ENCODE measurements at places on chromosomes 1 and 21. TPM values are rescaled to one million over a fixed set of nuclear protein-coding genes. Genes with fewer than 3 reads are reported as not detected.

DNA sequence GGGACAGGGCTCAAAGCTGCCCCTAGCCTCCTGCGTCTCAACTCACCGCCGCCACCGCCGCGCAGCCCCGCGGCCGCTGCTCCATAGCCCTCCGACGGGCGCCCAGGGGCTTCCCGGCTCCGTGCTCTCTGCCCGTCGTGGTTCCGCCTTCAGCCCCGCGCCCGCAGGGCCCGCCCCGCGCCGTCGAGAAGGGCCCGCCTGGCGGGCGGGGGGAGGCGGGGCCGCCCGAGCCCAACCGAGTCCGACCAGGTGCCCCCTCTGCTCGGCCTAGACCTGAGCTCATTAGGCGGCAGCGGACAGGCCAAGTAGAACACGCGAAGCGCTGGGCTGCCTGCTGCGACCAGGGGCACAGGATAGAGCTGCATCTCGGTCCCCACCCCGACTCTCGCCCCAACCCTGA lies at the start of gene TNFRSF25:
TSS of gene TNFRSF25 (minus strand) at position 151 of the 400 bp plus-strand sequence. CDS start at position 85, 66 bp downstream.
- DNase-seq = peak; percentile 64

DNA sequence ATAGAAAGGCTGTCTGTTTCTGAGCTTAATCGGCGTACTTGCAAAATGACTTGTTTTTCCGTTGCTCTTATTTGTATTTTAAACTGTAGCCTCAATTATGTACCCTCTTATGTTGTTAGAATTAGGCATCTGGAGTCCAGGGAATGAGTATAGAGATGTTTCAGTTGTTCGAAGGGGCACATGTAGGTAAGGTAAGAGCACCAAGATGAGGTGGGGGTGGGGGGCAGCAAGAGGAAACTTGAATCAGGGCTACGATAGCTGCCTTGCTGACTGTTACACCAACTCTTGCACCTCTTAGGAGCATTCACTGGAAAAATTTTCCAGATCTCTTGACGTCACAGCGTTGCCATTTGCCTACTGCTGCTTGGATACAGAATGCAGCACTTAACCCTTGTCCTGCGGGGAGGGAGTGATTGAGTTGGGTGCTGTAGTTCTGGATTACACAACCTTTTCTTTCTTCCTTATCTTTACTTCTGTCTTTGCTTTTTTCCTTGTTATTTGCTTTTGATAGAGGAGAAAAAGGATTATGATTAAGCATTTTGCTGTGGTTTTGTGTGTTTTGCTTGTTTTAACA lies 3.2 kb downstream of the ATP1B1 start:
- DNase-seq = no peak

DNA sequence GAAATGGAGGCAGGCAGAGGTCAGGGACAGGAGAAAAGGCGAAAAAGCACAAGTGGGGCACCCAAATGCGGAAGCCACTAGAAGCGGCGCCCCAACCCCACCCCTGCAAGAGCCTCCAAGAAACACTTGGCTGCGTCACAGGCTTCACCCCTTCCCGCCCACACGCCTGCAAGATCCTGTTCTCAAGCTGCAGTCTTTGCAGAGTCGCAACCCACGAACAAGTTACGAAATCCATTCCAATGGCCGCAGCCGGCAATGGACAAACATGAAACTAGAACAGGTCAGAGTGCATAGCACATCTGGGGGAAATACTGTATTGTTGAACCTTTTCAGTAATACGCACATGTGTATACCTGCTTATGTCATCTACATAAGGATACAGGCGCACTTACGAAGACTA lies 103.6 kb downstream of the PSMG1 start:
- no peak for DNase-seq

The MCOLN2 gene
- total RNA-seq = 6.4 TPM

DNA sequence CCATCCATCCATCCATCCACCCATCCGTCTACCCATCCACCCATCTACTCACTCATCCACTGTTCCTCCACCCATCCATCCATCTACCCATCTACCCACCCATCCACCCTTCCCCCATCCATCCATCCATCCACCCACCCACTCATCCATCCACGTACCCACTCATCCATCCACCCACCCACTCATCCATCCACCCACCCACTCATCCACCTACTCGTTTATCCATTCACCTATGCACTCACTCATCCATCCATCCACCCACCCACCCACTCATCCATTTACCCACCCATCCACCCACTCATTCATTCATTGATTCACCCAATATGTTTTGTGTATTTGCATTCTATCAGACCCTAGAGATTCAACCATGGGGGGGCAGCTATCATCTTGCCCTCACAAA lies 27.2 kb downstream of the TNFRSF8 start:
- no peak for DNase-seq

DNA sequence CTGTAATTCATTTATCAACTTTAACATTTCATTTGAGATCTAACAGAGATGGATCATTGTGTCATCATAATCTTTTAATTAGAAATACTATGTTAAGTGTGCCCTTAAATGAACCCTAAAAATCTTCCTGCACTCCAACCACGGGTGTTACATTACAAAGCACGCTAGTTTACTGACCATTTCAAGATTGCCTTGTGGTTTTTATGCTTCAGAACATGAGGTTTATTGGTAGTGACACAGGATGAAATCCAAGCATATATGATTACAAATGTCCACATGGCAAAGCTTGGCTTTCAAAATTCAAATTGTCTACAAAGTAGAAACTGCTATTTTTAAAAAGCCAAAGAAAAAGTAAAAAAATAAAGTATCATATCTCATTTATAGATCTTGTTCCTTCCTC lies 190.4 kb upstream of the USP25 start:
- DNase-seq = no peak

DNA sequence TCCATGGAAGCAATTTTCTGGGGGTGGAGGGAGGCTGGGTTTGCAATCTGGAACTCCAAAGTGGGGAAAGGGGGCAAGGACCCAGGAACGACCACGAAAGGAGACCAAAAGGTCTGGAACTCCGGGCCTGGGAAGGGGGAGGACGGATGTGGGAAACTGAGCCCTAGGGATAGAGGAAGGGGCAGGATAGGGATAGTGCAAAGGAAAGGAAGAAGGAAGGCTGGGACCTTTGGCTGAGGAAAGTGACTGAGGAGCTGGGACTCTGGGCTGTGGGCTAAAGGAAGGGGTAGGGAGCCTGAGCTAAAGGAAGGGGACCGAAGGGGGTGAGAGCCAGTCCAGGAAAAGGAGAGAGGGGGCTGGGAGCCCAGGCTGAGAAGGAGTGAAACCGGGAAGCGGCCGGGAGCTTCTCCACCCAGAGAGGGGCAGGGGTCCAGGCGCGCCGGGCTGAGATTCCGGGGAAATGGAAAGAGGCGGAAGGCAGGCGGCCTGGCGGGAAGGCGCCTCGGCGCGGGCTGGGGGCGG lies 395 bp downstream of the SLC9A1 start:
- DNase-seq = no peak

- DNase-seq = no peak
These were observed 24.7 kb downstream of the SLC6A17 start for GRCh38 chr1:110174961-110175360.

DNA sequence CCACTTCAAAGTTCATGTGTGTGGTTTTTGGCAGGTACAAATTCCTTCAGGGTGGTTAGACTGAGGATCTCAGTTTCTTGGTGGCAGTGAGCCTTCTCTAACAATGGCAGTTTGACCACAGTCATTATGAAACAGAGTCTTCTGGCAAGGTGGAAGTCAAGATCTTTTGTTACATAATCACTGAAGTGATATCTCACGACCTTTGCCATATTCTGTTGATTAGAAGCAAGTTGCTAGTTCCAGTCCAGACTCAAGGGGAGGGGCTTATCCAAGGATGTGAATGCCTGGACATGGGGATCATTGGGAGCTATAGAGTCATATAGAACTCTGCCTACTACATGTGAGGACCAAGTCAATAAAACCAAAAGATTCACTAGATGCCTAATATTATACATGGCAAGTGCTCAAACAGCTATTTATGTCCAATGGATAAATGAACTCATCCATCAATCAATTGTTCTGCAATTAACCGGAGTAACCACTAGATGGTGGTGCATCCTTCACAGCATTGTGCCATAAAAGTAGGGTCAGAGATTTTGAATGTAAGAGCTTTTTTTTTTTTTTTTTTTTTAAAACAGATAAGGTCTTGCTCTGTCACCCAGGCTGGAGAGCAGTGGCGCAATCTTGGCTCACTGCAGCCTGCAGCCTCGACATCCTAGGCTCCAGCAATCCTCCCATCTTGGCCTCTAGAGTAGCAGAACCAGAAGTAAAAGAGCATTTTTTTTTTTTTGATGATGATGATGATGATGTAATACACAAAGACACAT lies 131.9 kb downstream of the CRB1 start:
- DNase-seq = no peak

- no peak for DNase-seq
These were observed 29.1 kb upstream of the IFNGR2 start for GRCh38 chr21:33374080-33374449.

DNA sequence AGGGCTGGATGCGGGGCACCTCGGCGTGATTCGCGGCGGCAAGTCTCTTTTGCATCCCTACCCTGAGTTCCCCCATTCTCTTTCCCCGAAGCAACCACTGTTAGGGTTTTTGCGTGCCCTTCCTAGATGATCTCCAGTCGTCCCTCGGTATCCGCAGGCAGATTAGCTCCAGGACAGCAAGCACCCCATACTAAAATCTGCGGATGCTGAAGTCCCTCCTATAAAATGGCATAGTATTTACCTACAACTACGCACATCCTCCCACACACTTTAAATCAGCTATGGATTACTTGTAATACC lies 22.8 kb upstream of the CFAP126 start:
- DNase-seq = no peak

- DNase-seq = no peak
These were observed 103.2 kb upstream of the CAMK1G start for GRCh38 chr1:209480345-209480744.

The NBPF10 gene
- 4.4 TPM for total RNA-seq

GRCh38 chr1:70436622-70437251 lies 25.7 kb downstream of the CTH start:
- DNase-seq = no peak

The EFCAB14 gene
- total RNA-seq = 83.3 TPM

The RWDD3 gene
- total RNA-seq = 15.7 TPM

- no peak for DNase-seq
These were observed 9.5 kb upstream of the SLFNL1 start for GRCh38 chr1:41030872-41031616.

The IQGAP3 gene
- 0.10 TPM for total RNA-seq

DNA sequence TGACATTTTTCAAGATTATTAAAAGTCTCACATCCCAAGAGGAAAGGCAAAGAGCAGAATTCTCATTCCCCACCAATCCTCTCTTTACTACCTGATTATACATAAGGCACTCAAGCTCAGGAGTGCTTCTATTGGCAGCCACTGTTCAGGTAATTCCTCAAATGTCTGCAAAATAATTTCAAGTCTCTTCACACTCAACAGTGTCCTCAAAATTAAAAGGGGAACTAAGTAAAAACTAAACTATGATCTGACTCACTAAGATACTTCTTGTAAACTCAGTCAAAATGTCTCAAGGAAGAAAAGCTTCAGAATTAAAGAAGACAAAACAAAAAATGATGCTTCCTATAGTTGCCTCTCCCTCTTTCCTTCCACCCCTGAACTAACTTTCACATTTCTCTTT lies 135.6 kb downstream of the GPATCH2 start:
- no peak for DNase-seq

- DNase-seq = no peak
These were observed 59.3 kb downstream of the NUP210L start for GRCh38 chr1:154095456-154096060.

DNA sequence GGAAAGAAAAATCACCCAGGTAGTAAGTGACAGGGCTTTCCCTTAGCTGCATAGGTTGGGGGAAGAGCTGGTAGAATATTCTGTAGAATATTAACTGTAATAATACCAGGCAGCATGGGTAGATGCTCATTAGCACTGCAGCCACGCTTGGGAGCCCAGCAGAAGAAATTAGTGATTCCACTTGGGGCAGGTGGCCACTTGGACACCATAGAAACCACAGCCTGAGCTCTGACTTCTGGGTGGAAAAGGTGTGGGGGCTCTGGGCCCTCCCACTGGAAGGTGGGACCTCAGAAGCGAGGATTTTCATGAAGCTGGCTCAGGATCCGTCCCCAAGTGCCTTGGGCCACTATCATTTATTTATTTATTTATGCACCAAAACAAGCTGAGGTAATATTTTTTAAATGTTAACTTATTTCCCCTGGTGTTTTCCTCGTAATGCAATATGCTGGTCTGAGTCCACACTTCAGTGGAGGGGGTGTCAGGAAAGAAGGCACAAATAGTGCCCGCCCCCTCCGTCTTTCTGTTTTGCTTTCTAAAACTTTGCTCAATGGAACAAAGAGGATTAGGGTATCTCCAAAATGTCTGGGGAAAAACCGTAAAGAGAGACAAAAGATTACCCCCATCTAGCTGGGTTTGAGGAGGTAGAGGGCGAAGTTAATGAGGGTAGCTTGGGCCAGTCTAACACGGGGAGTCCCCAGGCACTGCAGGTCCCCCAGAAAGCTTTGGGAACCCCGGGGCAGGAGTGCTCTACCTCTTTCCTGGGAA lies 75.2 kb upstream of the GADD45A start:
- DNase-seq = no peak

The MFAP2 gene
- not detected for total RNA-seq

The TMEM269 gene
- 1.1 TPM for total RNA-seq

- DNase-seq = no peak
These were observed 82.3 kb upstream of the SYT6 start for GRCh38 chr1:114235960-114236359.

DNA sequence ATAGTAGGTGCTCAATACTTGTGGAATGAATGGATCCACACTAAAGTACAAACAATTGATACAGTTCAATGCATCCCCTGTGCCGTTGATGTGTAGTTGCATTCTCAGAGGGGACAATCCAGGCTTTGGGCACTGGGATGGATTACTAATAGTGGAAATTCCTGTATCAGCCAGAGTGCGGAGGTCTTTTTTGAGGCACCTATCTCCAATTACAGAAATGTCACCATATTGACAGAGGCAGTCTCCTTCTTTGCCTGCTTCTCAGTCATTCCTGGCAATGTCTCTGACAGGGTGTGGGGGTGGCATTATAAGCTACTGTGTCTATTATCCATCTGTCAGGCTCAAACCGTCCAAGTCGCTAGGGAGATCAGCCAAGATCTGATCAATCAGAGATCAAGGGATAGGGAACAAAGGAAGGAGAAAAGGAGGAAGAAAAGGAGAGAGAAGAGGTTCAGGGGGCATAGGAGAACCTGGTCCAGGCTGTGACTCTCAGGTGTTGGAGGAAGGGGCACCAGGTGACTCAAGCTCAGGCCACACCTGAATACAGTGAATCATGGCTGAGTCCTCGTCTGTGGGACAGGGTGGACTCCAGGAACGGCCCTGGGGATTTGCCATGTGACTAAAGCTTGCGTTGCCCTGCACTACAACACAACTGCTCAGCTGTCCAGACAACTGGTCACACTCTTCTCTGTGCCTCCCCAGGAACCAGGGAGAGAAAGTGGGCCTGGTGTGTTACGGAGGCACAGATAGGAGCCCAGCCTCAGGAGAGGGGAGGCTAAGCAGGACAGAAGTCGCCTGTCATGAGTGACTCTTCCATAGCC lies 3.4 kb upstream of the LAMB3 start:
- DNase-seq = no peak

The DNASE2B gene
- not detected for total RNA-seq

DNA sequence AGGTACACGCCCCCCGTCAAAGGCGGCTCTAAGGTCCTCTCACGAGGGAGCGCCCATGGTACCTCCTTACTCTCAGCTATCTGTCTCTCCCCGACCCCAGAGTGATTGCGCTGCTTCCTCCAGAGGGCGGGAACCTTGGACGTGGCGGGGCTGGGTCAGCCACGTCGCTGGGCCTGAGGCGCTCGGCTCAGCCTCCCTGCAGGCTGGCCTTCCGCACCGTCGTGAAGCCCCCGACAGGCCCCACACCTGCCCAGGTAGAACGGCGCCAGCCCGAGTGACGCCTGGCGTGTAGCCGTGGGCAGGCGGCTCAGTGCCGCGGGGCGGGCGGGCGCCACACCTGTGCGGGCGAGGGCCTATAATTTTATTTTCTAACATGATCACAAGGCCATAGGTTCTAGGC lies 122.2 kb upstream of the BEND5 start:
- no peak for DNase-seq

All from CD4-positive, CD25-positive, alpha-beta regulatory T cell (primary cell).